Neural progenitor cell (in vitro differentiated cells): ENCODE measurements at places on chromosomes 4 and X.
A peak's percentile ranks its signal among the peaks of the same experiment; 100 is the strongest.

- DNase-seq: no peak
Observed at GRCh38 chr4:145852256-145852839, 86.3 kb downstream of the ZNF827 start.

- DNase-seq: no peak
Observed at GRCh38 chrX:129721870-129722269, 16.9 kb upstream of the XPNPEP2 start.

GRCh38 chr4:139825523-139826014 is 159.9 kb downstream of the MGST2 start:
- DNase-seq: peak; percentile 33

DNA sequence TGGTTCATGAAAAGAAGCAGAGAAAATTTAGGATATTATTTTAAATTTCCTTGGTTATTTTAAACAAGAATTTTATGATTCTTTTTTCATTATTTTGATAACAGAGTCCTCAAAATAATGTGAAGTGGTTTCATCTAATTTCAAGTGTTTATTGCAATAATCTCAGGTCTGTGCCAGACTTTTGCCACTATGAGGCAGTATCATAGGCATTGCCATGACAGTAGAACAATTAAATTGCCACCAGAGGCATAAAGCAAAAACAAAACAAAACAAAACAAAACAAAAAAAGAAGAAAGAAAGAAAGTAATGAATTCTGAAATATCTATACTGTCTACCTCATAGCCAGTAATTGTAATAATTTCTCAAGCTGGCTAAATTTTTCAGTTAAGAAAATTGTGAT is 739.2 kb downstream of the KCTD8 start:
- no peak for DNase-seq

- DNase-seq: peak; percentile 61
Observed at GRCh38 chrX:71652405-71652804, 14.9 kb upstream of the LOC101059915 start.

DNA sequence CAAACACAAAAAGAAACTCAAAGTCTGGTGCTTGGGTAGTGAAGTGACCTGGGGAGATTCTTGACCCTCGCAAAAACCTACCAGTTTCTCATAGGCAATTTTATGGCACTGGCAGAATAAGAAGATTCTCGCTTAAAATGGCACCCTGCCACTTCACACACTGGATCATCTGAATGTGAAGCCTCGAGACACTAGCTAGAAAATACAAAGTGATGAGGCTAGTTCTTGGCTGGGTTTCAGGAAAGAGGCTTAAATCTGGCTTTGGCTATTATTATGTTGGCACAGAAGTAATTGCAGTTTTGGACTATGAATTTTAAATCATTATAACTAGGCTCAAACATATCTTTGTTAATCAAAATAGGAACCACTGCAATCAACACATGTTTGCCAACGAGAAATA is 634.7 kb upstream of the BOD1L1 start:
- no peak for DNase-seq

- DNase-seq: no peak
Observed at GRCh38 chrX:106220177-106220576, 52.1 kb downstream of the PWWP3B start.

DNA sequence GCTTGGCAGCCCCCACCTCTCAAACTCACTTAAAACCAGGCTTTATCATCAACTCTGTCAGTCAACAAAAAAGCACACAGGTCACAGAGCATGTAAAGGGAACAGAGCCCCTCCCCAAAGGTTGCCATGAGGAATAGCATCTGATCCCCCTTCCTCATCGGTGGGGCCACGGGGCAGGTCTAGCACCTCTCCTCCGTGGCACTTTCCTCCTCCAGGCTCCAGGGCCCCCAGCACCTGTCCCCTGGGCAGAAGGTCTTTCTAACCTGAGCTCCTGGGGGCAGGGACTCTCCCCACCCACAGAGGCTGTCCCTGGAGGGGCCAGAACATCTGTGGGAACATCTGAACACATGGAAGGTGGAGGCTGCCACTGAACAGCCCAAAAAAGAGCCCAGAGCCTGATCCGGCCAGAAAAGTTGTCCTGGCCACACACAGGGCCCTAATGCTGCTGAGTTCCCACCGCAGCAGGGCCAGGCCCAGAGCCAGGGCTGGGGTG is 65.7 kb downstream of the ZFYVE28 start:
- DNase-seq: no peak
